ENCODE measurements at places on chromosomes 5 and 9.
A peak's percentile ranks its signal among the peaks of the same experiment; 100 is the strongest.

GRCh38 chr9:85914108-85914507, 26.8 kb upstream of the NAA35 start:
- no peak for DNase-seq

DNA sequence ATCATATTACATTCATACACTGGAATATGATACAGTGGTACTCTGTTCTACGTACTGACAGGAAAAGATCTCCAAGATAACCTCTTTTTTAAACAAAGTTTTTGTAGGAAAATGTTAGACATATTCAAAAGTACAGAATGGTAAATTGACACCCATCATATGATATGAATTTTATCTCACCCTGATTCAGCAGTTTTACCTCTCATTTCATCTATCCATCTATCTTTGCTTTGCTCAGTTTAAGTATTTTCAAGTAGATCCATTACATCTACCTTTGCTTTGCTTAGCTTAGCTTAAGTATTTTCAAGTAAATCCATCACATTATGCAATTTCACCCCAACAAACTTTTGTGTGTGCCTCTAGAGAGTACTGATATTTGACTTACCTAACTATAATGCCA, 14.3 kb downstream of the CCDC112 start:
- DNase-seq, result no peak

DNA sequence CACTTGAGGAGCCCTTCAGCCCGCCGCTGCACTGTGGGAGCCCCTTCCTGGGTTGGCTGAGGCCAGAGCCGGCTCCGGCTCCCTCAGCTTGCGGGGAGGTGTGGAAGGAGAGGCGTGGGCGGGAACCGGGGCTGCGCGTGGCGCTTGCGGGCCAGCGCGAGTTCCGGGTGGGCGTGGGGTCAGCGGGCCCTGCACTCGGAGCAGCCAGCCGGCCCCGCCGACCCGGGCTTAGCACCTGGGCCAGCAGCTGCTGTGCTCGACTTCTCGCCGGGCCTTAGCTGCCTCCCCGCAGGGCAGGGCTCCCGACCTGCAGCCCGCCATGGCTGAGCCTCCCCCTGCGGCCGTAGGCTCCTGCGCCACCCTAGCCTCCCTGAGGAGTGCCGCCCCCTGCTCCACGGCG, 6.2 kb upstream of the SHB start:
- no peak for DNase-seq

GRCh38 chr5:13740471-13740870, 204.0 kb downstream of the DNAH5 start:
- DNase-seq, result no peak

DNA sequence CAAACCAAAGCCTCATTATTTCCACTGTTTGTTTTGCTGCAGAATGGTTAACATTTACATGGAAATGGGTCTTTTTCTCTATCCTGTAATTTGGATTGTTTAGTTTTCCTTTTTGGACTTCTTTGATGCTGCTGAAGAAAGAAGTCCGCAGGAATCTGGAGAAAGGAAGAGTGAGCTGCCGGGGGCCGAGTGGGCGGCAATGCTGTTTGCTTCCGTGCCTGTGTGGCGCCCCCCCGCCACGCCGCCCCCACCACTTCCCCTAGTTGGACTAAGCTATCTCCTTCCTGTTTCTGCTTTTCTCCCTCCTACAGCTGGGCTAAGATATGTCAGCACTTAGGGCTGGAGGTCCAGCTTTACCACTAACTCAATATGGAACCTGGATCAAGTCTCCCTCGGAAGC, 39.7 kb downstream of the ACTL7B start:
- no peak for DNase-seq

DNA sequence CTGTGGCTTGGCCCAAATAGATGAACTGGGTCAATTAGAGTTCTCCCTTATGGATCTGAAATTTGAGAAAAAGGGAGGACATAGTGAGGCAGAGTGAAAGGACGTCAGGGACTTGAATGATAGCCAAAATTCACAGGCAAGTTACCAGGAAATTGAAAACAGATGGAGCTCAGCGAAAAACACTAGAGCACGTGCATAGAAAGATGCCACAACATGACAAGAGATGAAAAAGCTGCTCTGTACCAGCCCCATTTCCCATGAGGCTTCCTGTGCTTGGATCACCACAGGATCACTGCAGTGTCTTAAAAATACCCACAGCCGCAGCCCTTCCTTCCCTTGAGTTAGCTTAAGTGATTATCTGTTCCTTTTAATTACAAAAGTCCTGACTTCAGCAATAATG, 39.0 kb upstream of the HOMER1 start:
- no peak for DNase-seq

- no peak for DNase-seq
These were observed 96.6 kb downstream of the PCSK1 start for GRCh38 chr5:96336351-96336985.

DNA sequence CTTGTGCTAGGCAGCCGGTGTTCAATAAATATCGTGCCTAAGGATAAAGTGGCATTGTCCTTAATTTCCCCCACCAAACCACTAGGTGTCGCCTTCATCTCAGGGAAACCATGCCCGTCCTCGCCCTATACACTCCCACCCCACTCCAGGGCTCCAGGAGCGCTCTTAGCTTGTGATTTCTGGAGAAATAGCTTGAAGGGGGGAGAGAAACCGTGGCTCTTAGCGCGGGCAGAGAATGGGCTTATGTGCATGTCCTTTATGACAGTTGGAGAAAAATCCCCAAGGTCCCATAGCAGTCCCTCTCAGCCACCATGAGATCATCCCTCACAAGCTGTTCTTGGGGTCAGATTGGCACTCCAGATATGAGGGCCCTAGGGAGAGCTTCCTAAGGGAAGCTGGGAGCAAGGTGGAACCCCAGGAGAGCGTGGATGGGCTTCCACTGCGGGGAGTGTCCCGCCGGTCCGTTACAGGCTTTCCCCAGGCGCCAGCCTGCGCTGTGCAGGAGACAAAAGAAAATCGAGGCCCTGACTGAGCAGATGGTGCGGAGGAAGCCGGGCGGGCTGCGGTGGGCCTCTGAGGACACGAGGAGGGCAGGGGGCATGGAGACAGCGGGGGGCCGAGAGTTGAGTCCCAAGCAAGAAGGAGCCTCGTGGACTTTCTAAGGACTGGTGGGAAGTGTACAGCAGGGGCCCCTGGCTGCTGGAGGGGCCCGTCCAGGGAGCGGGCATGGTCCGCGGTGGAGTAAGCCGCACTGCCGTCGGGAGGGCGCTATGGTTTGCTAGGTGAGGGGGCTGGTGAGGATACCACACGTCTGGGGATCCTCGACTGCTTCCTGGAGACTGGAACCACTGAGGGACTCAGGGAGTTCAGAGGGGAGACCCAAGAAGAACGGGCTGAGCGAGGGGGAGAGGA, 750 bp upstream of the NPR2 start:
- DNase-seq, result no peak

DNA sequence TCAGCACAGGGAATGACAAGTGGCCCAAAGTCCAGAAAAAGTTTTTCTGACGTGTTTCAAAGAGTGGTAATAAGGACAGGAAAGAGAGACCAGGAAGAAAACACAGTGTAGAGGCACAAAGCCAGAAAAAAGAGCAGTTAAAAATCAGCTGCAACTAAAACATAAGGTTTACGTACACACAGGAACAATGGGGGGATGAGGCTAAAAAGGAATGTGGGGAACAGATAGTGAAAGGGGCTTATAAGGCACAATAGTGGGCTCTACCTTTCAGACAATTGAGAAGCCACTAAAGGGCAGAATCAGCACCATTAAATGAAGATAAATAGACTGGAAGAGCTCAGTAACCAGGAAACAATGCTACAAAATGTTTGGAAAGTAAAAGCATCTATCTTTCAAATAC, 5.5 kb downstream of the ELP1 start:
- DNase-seq, result no peak

DNA sequence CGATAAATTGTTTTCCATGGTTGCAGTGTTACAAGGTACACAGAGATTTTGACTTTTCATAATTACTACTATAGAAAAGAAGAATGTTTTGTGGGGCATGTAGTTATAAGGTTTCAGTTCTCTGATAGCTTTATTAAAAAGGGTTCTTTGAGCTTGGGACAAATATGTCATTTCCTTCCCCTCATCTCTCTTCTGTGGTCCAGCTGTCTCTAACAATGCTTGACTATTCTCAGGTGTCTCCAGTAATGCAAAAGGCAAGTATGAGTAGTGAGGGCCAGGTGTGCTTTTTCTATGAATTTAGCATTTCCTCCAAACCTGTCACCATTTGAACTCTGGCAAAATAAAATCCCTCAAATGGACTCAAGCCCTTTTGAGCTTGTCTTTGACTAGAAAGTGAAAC, 84.3 kb downstream of the SLF1 start:
- no peak for DNase-seq

GRCh38 chr9:89625721-89626687, 21.2 kb downstream of the GADD45G start:
- no peak for DNase-seq

DNA sequence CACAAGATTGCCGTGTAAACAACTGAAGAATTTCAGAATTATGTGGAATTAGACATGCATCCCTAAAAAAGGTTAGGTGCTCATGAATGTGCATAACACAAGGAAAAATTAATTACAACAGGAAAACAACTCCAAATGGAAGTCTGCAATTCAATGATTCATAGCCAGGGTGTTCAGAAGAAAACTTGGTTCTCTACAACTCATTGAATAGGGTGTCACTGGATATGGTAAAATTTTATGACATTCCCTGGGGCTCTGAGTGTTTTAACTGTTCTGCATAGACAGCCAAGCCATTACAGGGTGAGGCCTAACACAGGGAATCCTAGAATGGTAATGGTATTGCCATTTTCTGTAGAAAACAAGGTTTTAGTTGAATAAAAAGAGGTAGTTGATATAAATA, 24.4 kb upstream of the ZSWIM6 start:
- DNase-seq, result no peak

DNA sequence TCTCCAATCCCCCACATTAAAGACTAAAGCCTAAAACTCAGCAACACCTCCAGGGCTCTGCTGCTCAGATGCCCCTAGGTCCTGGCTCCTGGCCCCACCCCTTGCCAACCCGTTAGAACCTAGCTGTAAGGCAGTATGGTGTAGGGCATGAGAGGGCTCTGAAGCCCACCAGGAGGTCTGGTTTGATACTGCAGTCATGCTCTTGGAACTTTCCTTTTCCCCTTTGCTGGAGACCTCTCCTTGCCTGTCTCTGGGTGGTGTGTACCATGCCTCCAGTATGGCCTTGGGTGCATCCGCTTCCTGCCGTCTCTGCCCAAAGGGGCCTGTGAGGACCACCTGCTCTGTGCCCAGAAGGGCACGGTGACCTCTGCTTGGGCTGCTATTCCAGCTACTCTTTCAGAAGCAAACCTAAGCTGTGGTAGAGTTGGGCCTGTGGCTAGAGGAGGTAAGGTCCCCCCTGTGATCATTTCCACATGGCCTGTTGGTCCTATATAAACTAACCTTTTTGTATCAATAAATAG, 3.5 kb downstream of the TENT4A start:
- no peak for DNase-seq

GRCh38 chr5:169020102-169020501, 280.8 kb downstream of the SLIT3 start:
- DNase-seq, result no peak

DNA sequence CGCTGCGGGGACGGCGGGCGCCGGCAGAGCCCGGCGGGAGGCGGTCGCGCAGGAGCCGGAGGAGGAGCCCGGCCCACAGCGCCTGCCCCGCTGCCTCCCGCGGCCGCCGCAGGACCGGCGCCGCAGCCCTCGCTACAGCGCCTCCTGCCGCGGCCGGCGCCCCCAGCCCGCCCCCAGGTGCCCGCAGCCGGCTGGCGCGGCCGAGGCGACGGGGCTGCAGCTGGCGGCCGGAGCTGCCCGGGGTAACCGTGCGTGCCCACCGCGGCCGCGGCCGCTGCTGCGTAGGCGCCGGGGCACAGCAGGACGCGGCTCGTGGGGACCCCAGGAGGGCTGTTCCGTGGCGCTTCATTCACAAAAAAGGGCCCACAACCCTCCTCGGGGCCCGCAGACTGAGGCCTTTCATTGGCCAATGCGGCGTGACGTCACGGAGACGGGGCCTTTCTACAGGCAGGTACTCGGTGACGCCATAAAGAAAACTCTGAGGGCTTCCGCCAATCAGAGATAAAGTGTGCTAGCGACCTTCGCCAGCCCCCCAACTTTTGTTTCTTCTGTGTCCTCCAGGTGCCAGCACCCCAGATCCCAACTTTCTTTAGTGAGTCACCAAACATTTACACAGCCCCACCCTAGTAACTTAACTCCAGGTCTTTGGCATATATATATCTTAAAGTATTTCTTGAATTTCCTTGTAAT, at the start of gene CDC14B:
TSS of gene CDC14B (minus strand) at position 353 of the 690 bp plus-strand sequence. CDS start 465 bp downstream, outside the sequence.
- DNase-seq, result peak; percentile 36

GRCh38 chr9:35798658-35799374, 7.4 kb downstream of the NPR2 start:
- DNase-seq, result no peak

DNA sequence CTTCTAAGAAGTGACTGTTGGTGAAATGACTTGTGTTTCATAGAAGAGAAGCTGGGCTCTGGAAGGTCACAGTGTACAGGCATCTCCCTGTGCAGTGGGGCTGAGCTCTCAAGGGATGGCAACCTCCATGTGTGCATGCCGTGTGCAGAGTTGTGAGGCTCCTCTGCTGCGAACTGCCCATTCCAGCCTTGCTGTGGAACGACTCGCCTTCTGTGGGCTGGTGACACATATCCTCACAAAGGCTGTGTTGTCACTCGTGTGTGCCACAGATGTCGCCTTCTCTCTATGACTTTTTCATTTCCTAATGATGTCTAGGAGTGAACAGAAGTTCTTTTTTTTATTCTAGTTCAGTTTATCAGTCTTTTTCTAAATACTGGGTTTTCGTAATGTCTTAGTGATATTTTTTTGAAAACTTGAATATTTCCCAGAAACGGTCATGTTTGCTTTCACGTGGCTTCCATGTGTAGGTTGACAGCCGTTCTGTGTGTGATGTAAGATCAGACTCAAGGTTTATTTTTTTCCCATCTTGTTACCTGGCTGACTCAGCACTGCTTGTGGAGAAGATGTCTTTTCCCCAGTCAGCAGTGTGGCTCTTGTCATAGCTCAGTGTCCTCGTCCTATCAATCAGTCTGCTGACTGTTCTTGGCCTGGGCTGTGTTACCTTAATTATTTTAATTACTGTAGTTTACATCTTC, 57.3 kb upstream of the CACNA1B start:
- DNase-seq, result no peak

- no peak for DNase-seq
These were observed 15.2 kb upstream of the LHX3 start for GRCh38 chr9:136220017-136220729.

All from cortex of kidney (tissue), 1 donor.